ENCODE measurements at places on chromosomes 3 and 15. TPM values are rescaled to one million over a fixed set of nuclear protein-coding genes. Genes with fewer than 3 reads are reported as not detected.

GRCh38 chr15:42593143-42593542, 17.7 kb downstream of the STARD9 start:
- no peak overlapping the region for H3K27ac ChIP-seq
- no peak for DNase-seq
- no peak overlapping the region for H3K4me3 ChIP-seq
- no peaks in the 10 kb centered on the region for H3K27me3 ChIP-seq

- peaks cover 9% of the 10 kb centered on the region for H3K4me1 ChIP-seq
- no peak overlapping the region for H3K27ac ChIP-seq
- DNase-seq: no peak
- no peaks in the 10 kb centered on the region for H3K36me3 ChIP-seq
- no peaks in the 10 kb centered on the region for H3K27me3 ChIP-seq
These were observed 298.3 kb upstream of the NR2E3 start for GRCh38 chr15:71511796-71512681.

GRCh38 chr15:81766829-81767475, 278.9 kb downstream of the MEX3B start:
- DNase-seq: no peak
- peaks cover 7% of the 10 kb centered on the region for H3K36me3 ChIP-seq
- H3K27me3 ChIP-seq: no peaks in the 10 kb centered on the region
- no peak overlapping the region for H3K27ac ChIP-seq
- no peak overlapping the region for H3K4me3 ChIP-seq

- H3K4me3 ChIP-seq: no peak overlapping the region
- DNase-seq: no peak
- no peaks in the 10 kb centered on the region for H3K27me3 ChIP-seq
- H3K27ac ChIP-seq: no peak overlapping the region
- no peaks in the 10 kb centered on the region for H3K36me3 ChIP-seq
These were observed 947.1 kb downstream of the FHIT start for GRCh38 chr3:60304112-60304511.

DNA sequence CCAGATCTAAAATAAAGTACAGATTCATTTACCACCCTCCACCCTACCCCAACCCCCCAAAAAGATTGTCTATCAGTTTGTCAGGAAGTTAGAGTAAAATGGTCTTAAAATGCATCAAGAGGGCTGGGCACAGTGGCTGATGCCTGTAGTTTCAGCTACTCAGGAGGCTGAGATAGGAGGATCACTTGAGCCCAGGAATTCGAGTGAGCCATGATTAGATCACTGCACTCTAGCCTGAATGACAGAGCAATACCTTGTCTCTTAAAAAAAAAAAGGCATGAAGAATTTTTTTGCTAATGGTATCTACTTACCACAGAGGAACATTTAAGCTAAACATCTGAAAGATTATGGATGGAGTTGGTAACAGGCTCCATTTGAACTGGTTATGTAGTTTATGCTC, 71.0 kb downstream of the RBM6 start:
- peak overlapping the region; percentile 53 for H3K27ac ChIP-seq
- peak; percentile 10 for DNase-seq
- H3K4me1 ChIP-seq: peaks cover 28% of the 10 kb centered on the region
- H3K27me3 ChIP-seq: no peaks in the 10 kb centered on the region
- no peak overlapping the region for H3K4me3 ChIP-seq
- H3K36me3 ChIP-seq: peaks cover 12% of the 10 kb centered on the region

GRCh38 chr15:88920186-88920891, 7.2 kb upstream of the MFGE8 start:
- H3K36me3 ChIP-seq: no peaks in the 10 kb centered on the region
- DNase-seq: peak; percentile 64
- peaks cover 50% of the 10 kb centered on the region for H3K4me1 ChIP-seq
- H3K27me3 ChIP-seq: no peaks in the 10 kb centered on the region

- peaks cover 20% of the 10 kb centered on the region for H3K4me1 ChIP-seq
- H3K27me3 ChIP-seq: peaks cover 24% of the 10 kb centered on the region
- DNase-seq: no peak
- no peaks in the 10 kb centered on the region for H3K36me3 ChIP-seq
- H3K27ac ChIP-seq: no peak overlapping the region
These were observed 2.3 kb downstream of the MELTF start for GRCh38 chr3:197027151-197027895.

GRCh38 chr3:26236531-26236930, 386.0 kb upstream of the LRRC3B start:
- peaks cover 2% of the 10 kb centered on the region for H3K27me3 ChIP-seq
- H3K4me3 ChIP-seq: no peak overlapping the region
- no peaks in the 10 kb centered on the region for H3K4me1 ChIP-seq
- DNase-seq: no peak
- no peaks in the 10 kb centered on the region for H3K36me3 ChIP-seq

DNA sequence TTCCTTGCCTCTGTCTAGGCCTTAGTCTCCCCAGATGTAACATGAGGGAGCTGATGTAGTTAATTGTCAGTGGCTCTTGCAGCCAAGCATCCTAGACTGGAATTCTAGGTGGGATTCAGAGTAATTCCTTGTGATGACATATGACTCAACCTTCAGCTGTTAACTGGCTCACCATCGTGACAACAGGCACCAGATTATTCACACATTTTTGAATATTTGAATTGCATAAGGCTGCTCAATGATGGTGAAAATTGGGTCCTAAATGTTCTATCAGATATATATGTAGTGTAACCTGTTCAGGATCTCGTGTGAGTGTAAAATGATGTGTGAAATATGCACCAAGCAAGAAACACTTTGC, 405.1 kb downstream of the LPP start:
- H3K27ac ChIP-seq: no peak overlapping the region
- no peak for DNase-seq
- H3K27me3 ChIP-seq: no peaks in the 10 kb centered on the region

DNA sequence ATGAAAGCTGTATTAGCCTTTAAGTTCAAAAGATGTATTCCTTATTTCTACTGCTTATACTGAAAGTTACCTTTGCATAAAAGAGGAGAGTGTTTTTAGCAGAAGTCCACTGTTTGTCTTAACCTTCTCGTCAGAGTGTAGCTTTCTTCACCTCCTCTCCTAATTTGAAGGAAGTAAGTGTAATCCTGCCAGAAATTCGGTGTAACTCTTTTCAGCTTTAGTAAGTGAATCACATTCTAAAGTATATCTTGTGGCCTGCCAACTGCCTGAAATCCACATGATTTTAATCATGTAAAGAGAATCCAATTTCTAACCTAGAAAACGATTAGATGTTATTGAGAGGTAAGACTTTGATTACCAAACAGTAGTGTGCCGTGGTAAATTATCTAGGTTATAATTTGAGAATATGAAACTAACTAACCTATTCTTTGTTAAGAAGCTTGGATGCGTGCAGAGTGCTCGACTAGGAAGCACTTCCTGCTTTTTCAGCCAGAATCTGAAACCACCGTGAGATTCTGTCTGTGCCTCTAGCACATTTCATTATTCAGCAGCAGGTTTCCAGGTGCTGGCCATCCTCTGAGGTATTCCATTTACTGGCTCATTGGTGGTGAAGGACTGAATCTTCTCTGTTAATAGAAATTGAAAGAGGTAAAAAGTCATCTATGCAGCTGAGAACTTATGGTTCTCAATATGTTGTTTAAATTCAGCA, 7.5 kb downstream of the GYG1 start:
- no peak overlapping the region for H3K27ac ChIP-seq
- peaks cover 56% of the 10 kb centered on the region for H3K36me3 ChIP-seq
- no peak for DNase-seq
- H3K4me1 ChIP-seq: peaks cover 29% of the 10 kb centered on the region
- H3K27me3 ChIP-seq: no peaks in the 10 kb centered on the region
- H3K4me3 ChIP-seq: no peak overlapping the region

GRCh38 chr15:99819981-99820718, 86.9 kb upstream of the LYSMD4 start:
- no peaks in the 10 kb centered on the region for H3K27me3 ChIP-seq
- no peak overlapping the region for H3K27ac ChIP-seq
- DNase-seq: no peak
- peaks cover 5% of the 10 kb centered on the region for H3K36me3 ChIP-seq

GRCh38 chr15:35725353-35725752, 179.4 kb upstream of the DPH6 start:
- peaks cover 8% of the 10 kb centered on the region for H3K36me3 ChIP-seq
- H3K4me3 ChIP-seq: peak overlapping the region; percentile 44
- H3K27me3 ChIP-seq: peaks cover 3% of the 10 kb centered on the region
- H3K4me1 ChIP-seq: peaks cover 52% of the 10 kb centered on the region
- peak overlapping the region; percentile 72 for H3K27ac ChIP-seq

GRCh38 chr3:112623717-112624116, 17.2 kb downstream of the CCDC80 start:
- H3K27me3 ChIP-seq: peaks cover 2% of the 10 kb centered on the region
- H3K27ac ChIP-seq: peak overlapping the region; percentile 42
- no peak for DNase-seq
- peaks cover 31% of the 10 kb centered on the region for H3K36me3 ChIP-seq
- H3K4me1 ChIP-seq: peaks cover 40% of the 10 kb centered on the region

GRCh38 chr3:50221411-50222168, 14.4 kb upstream of the GNAI2 start:
- no peak for DNase-seq
- no peaks in the 10 kb centered on the region for H3K36me3 ChIP-seq
- H3K4me3 ChIP-seq: no peak overlapping the region

- H3K27ac ChIP-seq: no peak overlapping the region
- H3K4me3 ChIP-seq: no peak overlapping the region
- no peaks in the 10 kb centered on the region for H3K27me3 ChIP-seq
These were observed 409.0 kb downstream of the TUSC7 start for GRCh38 chr3:117118604-117119003.

- H3K4me1 ChIP-seq: peaks cover 33% of the 10 kb centered on the region
- H3K27ac ChIP-seq: no peak overlapping the region
- no peak for DNase-seq
- H3K4me3 ChIP-seq: no peak overlapping the region
These were observed 21.6 kb downstream of the LIMD1 start for GRCh38 chr3:45616158-45616557.

Gene RASL12
- not detected for total RNA-seq

Gene ATP10A
- 39.5 TPM for total RNA-seq

Gene CDCP1
- total RNA-seq: 0.63 TPM

Gene CYP1A2
- not detected for total RNA-seq

Gene SMCO1
- not detected for total RNA-seq

Gene XYLB
- total RNA-seq: 6.9 TPM

Gene STT3B
- total RNA-seq: 138 TPM

Gene AGTR1
- not detected for total RNA-seq

Gene MUSTN1
- total RNA-seq: not detected

Gene PRSS50
- not detected for total RNA-seq

Gene TWF2
- 79.1 TPM for total RNA-seq

Gene GOLGA8H
- not detected for total RNA-seq

Data from HFFc6 (cell line).